Activated naive CD4-positive, alpha-beta T cell treated with Interleukin-2 at 50 U/mL for 16 hours (primary cell): ENCODE measurements at places on chromosomes 5 and 9.
A peak's percentile ranks its signal among the peaks of the same experiment; 100 is the strongest.

GRCh38 chr5:71734141-71734540 is 15.1 kb downstream of the CARTPT start:
- DNase-seq, result no peak

DNA sequence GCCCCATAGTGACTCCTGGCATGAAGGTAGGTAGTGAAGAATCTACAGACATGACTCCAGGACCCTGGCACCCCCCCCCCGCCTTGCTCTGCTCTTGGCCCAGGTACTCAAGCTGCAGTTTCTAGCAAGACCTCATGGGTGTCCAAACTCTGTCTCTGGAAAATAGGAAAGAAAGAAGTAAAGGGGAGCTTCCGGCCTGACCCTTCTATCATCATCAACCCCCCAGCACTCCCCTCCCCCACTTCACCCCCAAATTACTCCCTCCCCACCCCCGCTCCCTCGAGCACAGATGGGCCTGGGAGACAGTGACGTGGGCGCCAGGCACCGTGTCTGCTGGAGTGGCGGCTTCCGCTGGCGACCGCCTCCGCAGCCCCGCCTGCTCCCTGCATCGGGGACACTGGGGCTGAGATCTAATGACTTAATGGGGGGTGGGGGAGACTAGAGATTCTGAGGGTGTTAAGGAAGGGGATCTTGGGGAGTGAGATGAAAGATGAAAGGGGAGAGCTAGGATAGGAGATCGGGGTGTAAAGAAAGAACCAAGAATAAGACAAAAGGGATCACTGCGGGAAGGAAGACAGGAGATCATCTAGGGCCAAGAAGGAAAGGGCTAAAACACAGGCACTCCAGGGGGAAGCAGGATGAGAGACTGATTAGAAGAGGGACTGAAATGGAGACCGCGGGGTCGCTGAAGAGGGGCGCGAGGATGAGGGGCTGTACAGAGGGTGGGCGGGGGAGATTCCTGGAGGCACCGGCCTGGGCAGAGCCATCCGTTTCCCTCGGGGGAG is 1.1 kb upstream of the DNAJB5 start:
- peak; percentile 46 for DNase-seq

DNA sequence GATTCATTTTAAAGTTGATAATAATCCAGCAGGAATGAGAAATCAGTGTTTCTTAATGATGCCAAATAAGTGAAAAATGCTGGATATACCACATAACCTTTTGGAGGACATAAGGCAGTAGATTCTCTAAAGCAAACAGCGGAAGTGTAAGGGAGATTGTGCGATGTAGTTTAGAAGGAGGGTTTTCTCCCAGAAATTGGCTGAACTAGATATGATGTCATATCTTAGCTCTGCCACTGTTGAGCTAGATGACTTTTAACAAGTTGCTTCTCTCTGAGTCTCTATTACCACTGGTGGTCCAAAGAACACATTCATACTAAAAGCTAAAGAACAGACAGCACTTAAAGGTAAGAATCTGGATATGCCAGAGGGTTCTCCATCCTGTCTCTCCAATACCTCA is 107.0 kb downstream of the NR6A1 start:
- DNase-seq, result no peak

- DNase-seq, result no peak
Measured at GRCh38 chr5:126808521-126808988, 31.6 kb downstream of the LMNB1 start.

GRCh38 chr5:176447591-176447977 is 601 bp upstream of the FAF2 start:
- DNase-seq, result no peak

GRCh38 chr9:35908504-35909125 is 675 bp upstream of the SPAAR start:
- DNase-seq, result no peak

GRCh38 chr5:15796557-15796956 is 296.6 kb downstream of the FBXL7 start:
- DNase-seq, result no peak

- DNase-seq, result no peak
Measured at GRCh38 chr9:14780251-14780650, 57.7 kb upstream of the CER1 start.

DNA sequence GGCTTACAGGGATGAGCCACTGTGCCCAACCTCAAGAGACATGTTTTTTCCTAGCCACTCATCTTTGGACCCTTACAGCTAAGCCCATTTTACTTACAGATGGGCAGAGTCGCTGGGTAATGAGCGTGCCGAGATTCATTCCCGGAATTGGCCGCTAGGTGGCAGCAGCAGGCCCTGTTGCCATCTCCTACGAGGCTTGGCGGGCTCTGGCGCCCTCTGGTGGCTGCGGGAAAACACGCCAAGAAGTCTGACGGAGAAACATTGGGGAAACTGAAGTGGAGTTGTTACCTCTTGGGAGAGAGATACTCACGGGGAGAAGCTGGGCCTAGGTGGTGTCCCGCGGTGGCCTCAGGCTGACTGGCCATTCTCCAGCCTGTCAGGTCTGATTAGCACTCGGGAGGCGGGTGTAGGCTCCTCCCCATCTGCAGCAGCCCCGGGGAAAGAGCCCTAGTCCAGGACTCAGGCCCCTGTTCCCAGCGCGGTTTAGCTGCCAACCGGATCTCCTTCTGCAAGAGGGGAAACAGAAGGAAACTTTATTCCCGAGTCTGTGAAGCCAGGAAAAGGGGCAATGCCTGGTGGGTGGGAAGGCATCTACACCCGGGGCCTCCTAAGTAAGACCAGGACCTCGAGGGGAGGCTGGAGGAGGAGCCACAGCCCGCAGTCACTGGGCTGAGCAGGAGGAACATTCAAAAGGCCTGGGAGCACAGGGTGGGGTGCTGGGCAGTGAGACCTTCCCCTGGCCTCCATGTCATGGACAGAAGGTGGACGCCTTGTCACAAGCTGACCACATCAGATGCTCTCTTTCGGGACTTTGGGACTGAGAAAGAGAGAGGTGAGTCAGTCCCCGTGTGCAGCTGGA is 9.7 kb downstream of the PTGES2 start:
- DNase-seq, result peak; percentile 97

GRCh38 chr9:1008216-1008615 is 31.8 kb downstream of the DMRT3 start:
- DNase-seq, result no peak

- DNase-seq, result no peak
Measured at GRCh38 chr5:67957374-67957773, 258.2 kb upstream of the PIK3R1 start.

DNA sequence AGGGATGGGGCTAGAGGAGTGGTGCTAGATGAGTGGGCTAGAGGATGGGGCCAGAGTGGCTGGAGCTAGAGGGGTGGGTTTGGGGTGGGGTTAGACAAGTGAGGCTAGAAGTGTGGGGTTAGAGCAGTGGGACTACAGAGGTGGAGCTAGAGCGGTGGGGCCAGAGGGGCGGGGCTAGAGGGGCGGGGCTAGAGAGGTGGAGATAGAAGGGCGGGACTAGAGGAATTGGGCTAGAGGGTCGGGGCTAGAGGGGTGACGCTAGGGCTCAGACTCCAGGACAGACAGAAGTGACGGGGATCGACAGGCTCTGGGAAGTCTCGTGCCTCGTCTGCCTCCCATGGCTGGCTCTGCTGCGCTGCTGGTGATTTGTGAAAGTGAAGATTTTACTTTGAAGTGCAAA is 31.0 kb upstream of the TENT4A start:
- DNase-seq, result no peak

- DNase-seq, result no peak
Measured at GRCh38 chr9:115642285-115642684, 511.3 kb upstream of the PAPPA start.

- DNase-seq, result no peak
Measured at GRCh38 chr9:98607787-98608186, 100.9 kb downstream of the GABBR2 start.

DNA sequence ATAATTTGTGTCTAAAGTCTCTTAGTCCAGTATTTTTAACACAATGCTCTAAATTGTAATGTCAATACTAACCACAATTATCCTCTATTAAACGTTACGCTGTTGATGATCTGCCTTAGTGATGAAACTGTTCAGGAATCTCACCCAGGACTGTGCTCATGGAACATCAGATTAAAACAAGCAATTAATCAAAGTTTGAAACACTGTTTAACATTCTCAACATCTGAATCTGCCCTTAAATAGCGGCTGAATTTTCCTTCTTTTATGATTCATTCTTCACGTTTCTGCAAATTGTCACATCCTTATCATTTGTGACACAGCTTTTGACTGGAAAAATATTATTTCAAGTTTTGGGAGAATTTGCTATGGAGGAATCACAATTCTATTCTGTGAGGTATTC is 113.8 kb downstream of the MARCHF11 start:
- DNase-seq, result no peak

- DNase-seq, result no peak
Measured at GRCh38 chr9:136196404-136197083, 8.4 kb downstream of the LHX3 start.

- DNase-seq, result no peak
Measured at GRCh38 chr9:103941104-103941503, 153.0 kb upstream of the SMC2 start.

- DNase-seq, result no peak
Measured at GRCh38 chr9:93307468-93308157, 123.7 kb downstream of the WNK2 start.

- no peak for DNase-seq
Measured at GRCh38 chr9:106828965-106829364, 34.0 kb upstream of the ZNF462 start.

DNA sequence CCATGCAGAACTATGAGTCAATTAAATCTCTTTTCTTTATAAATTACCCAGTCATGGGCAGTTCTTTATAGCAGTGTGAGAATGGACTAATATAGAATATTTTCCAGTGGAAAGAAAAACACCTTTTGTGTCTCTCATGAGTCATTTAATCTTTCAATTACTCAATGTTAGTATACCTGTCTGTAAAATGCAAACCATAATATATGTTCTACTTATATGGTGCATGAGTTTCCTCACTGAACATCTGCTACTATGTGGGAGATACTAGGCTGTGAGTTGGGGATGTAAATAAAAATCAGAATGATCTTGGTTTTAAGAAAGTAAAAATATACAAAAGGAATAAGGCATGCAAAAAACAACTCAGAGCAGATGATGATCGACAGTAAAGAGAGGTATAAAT is 15.0 kb downstream of the CDH10 start:
- no peak for DNase-seq

- DNase-seq, result no peak
Measured at GRCh38 chr5:153367466-153367865, 123.0 kb upstream of the GRIA1 start.

DNA sequence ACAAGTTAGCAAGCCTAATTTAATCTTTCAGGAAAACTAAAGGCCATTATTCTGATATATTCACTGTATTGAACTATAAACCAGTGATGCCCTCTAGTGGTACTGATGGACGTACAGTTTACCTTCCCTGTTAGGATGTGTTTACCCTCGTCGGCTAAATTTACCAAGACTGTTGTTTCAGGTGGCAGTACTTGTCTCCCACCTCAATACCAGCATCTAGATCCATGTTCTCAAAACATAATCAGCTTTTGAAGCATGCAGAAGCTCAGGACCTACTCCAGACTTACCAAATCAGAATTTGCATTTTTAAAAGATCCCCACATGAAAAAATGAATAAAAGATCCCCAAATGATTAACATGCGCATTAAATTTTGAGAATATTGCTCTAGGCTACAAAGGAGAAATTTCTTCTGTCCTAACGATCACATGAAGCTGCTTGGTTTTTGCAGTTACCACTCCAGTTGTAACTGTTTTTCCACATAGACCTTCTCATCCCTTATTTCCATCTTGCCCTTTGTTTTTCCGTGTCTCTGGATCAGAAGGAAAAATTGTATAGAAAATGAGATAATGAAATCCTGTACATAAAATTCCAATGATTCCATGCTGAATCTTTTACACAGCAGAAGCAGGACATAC is 3.2 kb upstream of the BAAT start:
- no peak for DNase-seq

DNA sequence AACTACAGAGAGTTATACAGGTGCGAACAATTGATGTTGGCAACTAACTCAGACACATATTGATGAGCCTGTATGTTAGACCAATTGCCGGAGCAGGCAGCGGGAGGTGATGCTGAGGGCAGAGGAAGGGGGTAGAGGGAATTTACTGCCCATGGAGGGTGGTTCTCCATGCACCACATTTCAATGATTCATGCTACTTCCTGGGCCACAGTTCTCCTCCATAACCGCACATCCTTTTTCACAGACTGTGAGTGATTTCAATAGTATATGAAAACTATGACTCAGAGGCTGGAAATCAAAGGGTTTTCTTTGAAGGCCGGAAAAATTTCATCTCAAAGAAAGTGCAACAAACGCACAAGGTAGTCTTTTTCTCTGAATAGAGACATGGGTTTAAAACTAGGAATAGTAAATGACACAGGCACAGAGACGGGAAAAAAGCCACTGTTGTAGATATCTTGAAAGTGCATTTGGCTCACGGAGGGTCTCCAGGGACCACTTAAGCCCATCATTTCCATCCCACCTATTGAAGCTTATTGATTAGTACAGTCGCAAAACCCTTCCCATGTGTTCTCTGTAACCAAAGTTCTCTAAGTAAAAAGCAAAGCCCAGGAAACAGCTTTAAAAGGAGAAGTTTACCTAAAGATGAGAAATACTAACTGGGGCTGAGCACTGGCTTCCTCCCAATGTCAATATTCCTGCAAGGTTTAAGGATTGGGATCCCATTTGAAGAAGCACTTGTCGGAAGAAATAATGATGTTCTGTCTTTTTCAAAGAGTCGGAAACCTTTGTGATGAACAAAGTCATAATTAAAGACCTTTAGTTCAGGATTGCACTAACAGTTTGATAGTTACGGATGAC is 28.0 kb upstream of the ADAM19 start:
- peak; percentile 70 for DNase-seq

GRCh38 chr9:36603006-36603405 is 30.3 kb downstream of the MELK start:
- no peak for DNase-seq

GRCh38 chr5:108786806-108787483 is 39.2 kb downstream of the FER start:
- no peak for DNase-seq

DNA sequence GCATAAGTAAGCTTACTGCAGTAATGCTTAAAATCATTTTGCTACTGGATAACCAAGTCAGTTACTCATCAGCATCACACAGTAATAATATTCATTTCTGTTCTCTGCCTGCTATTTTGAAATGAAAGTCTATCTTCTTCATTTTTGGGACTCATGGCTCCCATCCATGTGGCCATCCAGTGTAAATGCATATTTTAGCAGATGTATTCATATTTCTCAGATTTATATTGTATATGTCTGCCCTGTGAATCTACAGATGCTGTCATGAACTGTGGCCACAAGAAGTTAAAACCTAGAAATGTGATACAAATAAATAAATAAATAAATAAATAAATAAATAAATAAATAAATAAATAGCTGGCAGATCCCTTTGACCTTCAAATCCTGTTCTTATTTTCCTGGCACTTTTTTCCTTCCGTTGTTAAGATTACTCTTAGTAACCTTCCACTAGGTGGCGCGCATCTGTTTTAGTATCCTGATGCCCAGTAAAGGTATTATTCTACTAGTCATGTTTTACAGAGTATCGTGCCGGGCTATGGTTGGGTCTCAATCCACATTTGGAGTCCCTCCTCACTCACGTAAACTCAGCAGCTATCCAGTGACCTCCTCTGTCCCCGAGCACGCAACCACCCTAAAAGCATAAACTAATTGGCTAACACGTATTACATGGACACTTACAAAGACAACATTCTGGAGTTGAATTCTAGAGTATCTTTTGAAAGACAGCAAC is 79.2 kb upstream of the IL7R start:
- DNase-seq, result peak; percentile 66
